GM04503 (cell line): ENCODE measurements at places on chromosomes 11 and 22.

- no peak for DNase-seq
Observed at GRCh38 chr11:132855516-132855915, 676.8 kb downstream of the OPCML start.

DNA sequence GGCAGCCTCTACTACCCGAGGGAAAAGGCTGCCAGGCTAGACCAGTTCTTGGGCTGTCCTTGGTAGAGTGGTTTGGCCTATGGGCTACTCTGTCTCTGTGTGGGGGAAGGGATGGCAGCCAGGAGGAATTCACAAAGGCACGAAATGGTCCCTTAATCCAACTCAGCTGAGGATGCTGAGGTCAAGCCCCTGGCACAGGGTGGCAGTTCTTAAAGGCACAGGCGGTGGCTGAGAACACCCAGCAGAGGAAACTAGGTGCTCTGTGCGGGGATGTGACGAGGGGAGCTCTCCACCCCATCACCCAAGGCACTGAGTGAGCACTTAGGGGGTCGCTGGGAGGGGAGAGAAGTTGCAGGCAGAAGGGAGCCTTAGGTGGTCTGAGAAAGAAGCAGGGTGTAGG is at the start of gene MFRP:
MFRP (minus strand) TSS at position 101 of the 400 bp plus-strand sequence. CDS start 192 bp downstream, outside the sequence.
- DNase-seq = no peak

GRCh38 chr22:17077255-17077654 is 7.5 kb upstream of the IL17RA start:
- peak; percentile 81 for DNase-seq

DNA sequence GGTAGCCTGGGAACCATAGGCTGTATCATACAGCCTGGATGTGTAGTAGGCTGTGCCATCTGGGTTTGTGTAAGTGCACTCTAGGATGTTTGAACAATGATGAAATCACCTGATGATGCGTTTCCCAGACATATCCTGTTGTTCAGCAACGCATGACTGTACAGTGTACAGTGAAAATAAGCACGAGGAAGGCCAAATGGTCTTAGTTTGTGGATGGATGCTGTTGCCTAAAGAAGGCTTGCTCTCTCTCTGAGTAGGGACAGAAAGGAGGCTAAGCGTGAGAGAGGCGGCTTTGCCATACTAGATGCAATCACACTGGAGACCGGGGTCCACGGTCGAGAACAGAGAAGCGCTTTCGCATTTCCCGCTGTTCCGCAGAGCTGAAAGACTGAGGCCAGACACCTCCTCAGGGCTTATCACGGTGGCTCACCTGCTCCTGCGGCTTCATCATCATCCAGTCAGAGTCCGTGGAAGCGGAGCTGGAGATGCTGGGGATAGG is 27.6 kb upstream of the APLP2 start:
- DNase-seq = peak; percentile 85

GRCh38 chr11:111698852-111699559 is 67.2 kb downstream of the PPP2R1B start:
- no peak for DNase-seq

GRCh38 chr11:16862726-16863125 is 124.3 kb downstream of the C11orf58 start:
- DNase-seq = no peak

- no peak for DNase-seq
Observed at GRCh38 chr11:12546660-12547059, 127.6 kb upstream of the TEAD1 start.

GRCh38 chr11:70139785-70140410 is 61.8 kb downstream of the ANO1 start:
- DNase-seq = no peak

DNA sequence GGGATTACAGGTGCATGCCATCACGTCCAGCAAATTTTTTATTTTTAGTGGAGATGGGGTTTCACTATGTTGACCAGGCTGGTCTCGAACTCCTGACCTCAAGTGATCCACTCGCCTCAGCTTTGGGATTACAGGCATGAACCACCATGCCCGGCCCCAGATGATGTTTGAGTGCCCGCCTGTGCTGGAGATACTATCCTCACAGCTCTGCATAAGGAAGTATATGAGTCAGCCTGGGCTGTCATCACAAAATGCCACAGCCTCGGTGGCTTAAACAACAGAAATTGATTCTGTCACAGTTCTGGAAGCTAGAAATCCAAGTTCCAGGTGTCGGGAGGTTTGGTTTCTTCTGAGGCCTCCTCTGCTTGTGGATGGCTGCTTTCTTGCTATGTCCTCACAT is 119.3 kb downstream of the OSBP2 start:
- DNase-seq = no peak

DNA sequence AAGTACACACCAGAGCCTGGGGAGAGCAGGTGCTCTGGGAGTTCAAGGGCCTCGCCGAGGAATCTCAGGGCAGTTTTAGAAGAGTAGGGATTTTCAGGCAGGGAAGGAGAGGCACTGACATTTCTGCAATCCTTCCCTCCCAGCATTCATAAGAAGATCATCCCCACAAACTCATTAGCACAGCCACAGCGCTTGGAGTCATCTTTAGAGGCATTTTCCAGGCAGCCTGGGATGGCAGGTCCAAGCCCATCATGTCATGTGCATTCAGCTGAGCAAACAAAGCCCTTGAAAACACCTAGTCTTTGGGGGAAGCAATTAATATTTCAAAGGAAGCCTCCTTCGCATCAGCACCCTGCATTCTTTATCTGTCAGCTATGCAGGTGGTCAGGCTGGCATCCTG is 43.8 kb downstream of the MAP6 start:
- no peak for DNase-seq

DNA sequence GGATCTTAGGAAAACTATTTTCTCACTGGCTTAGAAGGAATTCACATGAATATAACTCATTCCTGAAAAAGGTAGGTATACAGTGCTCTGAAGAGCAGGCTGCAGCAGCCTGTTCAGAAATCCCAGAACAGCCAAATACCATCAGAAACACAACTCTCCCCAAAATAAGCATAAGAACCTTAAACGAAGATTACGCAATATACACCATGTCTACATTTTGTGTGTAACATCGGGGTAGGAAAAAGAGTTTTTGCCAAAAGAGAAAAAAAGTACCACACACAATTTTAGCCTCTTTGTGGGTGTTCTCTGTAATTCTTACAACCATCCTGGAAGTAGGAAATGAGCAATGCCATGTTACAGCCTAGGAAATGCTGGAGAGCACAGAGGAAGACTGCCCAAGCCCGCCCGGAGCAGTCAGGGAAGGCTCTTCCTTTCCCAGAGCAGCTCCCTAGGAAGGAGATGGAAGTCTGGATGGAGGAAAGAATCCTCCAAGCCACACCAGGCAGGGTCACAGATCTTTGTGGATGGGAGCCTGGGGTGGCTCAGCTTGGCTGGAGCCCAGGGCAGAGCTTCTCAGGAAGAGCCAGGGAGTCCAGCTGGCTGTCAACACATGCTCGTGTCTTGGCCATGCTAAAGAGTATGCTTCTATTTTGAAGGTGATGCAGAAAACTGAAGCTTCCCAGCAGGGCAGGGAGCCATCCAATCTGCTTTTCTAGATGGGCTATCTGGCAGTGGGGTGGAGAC is 49.7 kb upstream of the ARFGAP3 start:
- no peak for DNase-seq

GRCh38 chr22:40400159-40400558 is 29.8 kb downstream of the SGSM3 start:
- no peak for DNase-seq
